Uterus (tissue), 4 donors: ENCODE measurements at places on chromosomes 3 and 15.

GRCh38 chr3:40524222-40524567 is 565 bp upstream of the ZNF621 start:
- no peak for DNase-seq

GRCh38 chr3:156469456-156469855 is 85.5 kb downstream of the SSR3 start:
- DNase-seq, result no peak

DNA sequence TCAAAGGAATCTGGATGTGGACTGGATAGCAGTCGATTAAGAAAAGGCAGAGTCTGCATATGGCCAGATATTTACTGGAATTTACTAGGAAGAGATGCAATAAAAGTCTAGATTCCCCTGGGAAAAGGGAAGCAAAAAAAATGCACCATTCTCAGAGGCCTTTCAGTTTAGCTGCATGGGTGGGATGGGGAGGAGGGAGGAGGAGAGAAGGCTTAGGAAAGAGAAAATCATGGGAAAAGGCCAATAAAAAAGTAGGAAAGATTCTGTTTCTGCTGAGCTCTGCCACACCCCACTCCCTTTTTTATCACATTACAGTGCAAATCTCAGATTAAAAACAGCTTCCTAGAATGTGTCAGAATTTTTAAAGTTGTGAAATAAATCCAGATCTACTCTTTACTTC is 103.6 kb downstream of the ADAMTS9 start:
- DNase-seq, result no peak

DNA sequence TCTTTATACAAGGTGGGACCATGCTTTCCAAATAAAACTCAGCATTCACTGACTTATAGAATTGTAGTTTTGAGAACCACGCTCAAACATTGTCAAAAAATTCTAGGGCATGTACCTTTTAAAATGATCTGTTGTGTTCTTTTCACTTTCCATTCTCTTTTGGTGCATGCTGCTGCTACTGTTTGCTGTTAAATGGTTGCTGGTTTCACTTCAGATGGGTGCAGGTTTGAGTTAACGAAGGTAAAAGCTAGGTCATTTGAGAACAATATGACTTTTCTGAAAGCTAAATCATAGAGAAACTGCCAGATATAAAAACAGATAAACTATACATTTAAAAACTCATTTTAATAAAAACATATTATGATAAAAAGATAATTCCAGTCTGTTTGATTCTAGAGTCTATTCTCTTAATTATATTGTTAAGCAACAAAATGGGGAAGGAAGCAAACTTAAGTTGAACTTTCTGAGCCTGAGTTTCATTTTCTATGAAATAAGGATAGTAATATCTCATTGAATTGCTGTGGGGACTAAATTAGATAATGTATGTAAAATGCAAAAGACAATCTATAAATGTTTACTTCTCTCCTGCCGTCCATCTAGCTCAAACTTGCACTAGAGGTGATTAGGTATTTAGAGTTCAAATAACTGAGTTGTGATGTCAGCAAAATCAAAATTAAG is 82.4 kb downstream of the OXSM start:
- no peak for DNase-seq

DNA sequence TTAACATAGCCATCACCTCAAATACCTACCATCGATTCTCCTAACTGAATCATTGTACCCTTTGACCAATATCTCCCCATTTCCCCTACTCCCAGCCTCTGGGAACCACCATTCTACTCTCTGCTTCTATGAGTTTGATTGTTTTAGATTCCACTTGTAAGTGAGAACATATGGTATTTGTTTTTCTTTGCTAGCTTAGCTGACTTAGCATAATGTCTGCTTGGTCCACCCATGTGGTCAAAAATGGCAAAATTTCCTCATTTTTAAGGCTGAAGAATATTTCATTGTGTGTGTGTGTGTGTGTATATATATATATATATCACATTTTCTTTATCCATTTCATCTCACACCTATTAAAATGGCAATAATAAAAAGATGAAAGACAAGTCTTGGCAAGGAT is 469.3 kb downstream of the FHIT start:
- no peak for DNase-seq

GRCh38 chr15:63991706-63992105 is 54.6 kb downstream of the DAPK2 start:
- no peak for DNase-seq

- no peak for DNase-seq
Observed at GRCh38 chr3:179093807-179094206, 22.2 kb upstream of the ZMAT3 start.

GRCh38 chr3:1171320-1171719 is 78.5 kb downstream of the CNTN6 start:
- no peak for DNase-seq

DNA sequence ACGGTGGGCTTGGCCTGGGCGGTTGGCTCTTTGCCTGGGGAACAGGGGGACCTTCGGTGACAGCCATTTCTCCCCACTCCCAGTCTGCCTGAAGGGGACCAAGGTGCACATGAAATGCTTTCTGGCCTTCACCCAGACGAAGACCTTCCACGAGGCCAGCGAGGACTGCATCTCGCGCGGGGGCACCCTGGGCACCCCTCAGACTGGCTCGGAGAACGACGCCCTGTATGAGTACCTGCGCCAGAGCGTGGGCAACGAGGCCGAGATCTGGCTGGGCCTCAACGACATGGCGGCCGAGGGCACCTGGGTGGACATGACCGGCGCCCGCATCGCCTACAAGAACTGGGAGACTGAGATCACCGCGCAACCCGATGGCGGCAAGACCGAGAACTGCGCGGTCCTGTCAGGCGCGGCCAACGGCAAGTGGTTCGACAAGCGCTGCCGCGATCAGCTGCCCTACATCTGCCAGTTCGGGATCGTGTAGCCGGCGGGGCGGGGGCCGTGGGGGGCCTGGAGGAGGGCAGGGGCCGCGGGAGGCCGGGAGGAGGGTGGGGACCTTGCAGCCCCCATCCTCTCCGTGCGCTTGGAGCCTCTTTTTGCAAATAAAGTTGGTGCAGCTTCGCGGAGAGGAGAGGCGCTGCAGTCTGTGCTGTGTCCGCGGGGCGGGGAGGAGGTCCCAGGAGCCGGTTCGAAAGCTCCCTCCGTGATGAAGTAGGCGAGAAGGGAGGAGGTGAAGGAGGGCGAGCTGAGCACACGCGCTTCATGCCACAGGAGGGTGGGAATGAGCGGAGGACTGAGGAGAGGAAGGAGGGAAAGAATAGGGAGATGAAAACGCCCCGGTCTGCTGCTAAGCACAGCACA is 9.6 kb downstream of the CLEC3B start:
- DNase-seq, result peak; percentile 39

GRCh38 chr3:47367631-47368030 is 13.2 kb upstream of the PTPN23 start:
- no peak for DNase-seq

DNA sequence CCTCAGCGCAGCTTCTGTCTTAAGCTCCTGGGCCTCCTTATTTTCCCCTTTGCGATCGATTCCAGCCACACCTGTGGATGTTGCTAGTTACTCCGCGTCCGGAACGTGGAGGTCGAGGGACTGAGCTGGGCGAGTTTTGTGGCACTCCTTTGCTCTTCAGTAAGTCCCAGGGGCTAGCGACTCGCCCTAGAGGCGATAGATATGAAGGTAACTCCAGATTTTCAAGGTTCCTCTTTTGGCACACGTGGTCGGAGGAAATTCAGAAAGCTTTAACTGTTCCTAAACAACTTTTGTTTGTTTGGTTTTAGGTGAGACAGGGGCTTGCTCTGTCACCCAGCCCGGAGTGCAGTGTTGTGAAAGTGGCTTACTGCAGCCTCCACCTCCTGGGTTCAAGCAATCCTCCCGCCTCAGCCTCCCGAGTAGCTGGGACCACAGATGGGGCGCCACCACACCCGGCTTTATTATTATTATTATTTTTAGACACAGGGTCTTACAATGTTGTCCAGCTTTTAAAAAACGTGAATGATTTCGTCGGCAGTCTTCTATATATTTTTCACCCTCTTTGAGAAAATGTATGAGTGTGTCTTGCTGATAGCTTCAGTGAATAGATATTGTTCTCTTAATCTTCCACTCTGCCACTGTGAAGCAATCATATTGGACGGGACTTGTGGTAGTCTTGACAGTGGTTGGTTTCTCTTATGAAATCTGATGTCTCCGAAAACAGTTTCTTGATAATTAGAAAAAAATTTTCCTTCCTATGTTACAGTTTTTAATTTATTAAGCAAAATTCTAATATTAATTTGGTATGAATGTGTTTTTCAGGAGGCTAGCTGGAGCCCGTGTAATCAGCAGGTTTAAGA is 785 bp downstream of the MFSD1 start:
- no peak for DNase-seq

DNA sequence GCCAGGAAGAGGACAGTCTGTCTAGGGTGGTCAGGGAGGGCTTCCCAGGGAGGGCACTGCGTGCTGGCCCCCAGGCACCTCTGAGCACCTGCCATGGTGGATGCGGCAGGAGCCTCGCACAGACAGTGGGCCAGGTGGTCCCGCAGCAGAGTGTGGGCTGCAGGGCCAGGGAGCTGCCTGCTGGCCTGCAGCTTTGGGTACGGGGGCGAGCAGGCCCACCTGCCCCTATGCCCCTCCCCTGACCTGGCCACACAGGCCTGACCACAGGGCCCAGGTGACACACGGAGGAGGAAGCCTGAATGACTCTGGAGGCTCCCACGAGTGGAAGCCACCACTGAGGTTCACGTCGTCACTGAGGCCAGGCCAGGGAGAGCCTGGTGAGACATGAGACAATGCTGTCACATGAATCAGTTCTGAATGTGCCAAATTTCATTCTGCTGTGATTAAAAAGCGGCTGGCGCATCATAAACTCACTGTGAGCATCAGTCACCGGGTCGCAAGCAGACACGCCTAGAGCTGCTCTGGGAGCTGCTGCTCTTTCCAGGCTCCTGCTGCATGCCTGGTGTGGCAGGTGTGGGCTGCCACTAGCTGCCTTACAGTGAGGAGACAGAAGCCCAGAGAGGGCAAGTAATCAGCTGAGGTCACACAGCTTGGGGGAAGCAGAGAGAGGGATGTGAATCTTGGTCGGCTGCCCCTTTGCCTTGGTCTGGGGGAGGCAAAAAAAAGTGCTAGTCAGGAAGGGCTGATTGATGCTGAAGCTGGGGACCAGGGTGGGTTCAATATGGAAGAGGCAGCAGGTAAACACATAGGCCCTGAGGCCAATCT is 39.5 kb upstream of the IQSEC1 start:
- no peak for DNase-seq

DNA sequence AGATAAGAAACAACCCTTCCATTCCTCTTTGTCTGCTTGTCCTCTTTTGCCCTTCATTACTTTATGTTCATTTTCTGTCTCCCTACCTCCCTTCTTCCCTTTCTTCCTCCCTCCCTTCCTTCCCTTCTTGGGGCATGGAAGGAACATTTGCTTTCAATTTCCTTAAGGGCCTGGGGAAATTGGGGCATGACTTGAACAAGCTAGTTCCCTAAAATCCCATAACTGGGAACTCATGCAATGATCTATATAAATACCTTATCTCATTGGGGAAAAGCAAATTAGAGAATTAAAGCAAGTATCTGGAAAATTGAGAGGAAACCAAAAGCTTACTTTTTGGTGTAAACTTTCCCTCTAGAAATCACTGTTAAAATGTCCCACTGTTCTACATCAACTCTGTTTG is 35.7 kb downstream of the BOC start:
- DNase-seq, result no peak

DNA sequence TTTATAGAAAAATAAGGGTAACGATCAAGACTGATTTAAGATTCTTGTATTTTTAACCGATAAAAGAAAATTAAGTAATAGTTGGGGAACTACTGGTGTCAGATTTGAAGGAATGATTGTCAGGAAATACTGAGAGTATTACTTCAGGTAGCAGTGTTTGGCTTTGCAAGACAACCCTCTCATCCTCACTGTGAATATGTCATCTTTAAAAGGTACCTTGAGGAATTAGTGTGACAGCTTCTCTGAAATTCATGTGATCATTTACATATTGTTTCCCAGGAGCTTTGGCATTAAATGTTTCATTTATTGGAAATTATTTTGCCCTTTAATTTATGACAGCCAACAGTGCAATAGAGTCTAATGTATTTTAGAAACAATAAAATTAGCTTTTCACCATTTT is 3.3 kb downstream of the CHL1 start:
- no peak for DNase-seq

- no peak for DNase-seq
Observed at GRCh38 chr3:111667621-111668239, 72.6 kb upstream of the ZBED2 start.

DNA sequence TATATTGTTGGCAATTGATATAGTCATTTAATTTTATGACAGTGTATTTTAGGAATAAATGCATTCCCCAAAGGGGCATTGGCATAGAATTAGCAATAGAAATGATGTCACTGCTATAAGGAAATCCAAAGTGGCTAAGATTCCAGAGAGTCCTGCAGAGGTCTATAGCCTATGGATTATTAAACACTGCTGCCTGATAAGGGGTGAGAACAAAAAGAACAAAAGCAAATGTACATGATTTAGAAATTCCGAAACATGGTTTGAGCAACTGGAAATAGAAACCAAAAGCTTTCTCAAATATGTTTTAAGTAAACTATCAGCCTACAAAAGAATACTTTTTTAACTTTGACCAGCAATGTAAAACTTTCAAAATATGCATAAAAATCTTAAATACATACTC is 280.1 kb upstream of the RASGRP1 start:
- no peak for DNase-seq

DNA sequence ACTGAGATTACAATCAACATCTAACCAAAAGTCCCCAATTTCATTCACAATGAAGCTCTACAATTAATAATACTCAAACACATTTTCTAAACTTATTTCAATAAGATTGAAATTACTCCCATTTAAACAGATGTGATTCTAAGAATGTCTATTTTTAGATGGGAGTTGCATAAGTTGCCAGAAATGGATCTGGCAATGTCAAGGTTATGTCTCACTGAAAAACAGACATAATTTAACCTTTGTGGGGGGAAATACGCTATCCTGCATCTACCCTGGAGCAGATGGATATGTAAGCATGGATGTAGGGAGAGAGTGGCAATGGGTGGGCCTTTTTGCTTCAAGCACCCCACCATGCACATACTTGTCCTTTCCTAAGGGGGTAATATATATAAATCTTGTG is 6.7 kb upstream of the EIF1B start:
- DNase-seq, result no peak

GRCh38 chr3:50370594-50370993 is 11.3 kb upstream of the TMEM115 start:
- no peak for DNase-seq

DNA sequence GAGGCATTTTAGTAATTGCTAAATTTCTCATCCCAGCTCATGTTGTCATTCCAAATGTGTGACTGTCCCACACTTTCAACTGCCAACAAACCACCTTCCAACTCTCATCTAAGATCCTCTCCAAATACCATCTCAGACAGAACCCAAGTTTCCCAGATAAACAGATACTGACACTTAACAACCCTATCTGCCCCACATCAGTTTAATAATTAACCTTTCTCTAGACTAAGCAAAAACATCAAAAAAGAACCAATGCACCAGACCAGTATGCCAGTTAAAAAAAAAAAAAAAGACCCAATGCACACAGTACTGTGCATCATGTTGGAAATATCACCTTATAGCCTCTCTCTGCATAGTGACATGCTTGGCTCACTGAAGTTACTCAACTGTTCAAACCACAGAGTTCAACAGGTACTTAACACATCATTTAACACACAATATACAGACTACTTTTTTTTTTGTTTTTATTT is 5.5 kb downstream of the SFMBT1 start:
- DNase-seq, result no peak

GRCh38 chr15:81311752-81312464 is 12.0 kb downstream of the STARD5 start:
- DNase-seq, result no peak

GRCh38 chr15:77981281-77982126 is 96.0 kb downstream of the TBC1D2B start:
- no peak for DNase-seq
